ENCODE measurements at places on chromosomes 13 and 19.

DNA sequence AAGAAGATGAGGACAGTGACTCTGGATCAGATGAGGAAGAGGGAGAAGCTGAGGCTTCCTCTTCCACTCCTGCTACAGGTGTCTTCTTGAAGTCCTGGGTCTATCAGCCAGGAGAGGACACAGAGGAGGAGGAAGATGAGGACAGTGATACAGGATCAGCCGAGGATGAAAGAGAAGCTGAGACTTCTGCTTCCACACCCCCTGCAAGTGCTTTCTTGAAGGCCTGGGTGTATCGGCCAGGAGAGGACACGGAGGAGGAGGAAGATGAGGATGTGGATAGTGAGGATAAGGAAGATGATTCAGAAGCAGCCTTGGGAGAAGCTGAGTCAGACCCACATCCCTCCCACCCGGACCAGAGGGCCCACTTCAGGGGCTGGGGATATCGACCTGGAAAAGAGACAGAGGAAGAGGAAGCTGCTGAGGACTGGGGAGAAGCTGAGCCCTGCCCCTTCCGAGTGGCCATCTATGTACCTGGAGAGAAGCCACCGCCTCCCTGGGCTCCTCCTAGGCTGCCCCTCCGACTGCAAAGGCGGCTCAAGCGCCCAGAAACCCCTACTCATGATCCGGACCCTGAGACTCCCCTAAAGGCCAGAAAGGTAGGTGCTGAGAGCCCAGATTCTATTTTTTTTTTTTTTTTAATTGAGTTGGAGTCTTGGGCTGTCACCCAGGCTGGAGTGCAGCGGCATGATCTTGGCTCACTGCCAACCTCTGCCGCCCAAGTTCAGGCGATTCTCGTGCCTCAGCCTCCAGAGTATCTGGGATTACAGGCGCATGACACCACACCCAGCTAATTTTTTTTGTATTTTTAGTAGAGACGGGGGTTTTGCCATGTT is 2.3 kb downstream of the PPP1R15A start:
- DNase-seq, result no peak

DNA sequence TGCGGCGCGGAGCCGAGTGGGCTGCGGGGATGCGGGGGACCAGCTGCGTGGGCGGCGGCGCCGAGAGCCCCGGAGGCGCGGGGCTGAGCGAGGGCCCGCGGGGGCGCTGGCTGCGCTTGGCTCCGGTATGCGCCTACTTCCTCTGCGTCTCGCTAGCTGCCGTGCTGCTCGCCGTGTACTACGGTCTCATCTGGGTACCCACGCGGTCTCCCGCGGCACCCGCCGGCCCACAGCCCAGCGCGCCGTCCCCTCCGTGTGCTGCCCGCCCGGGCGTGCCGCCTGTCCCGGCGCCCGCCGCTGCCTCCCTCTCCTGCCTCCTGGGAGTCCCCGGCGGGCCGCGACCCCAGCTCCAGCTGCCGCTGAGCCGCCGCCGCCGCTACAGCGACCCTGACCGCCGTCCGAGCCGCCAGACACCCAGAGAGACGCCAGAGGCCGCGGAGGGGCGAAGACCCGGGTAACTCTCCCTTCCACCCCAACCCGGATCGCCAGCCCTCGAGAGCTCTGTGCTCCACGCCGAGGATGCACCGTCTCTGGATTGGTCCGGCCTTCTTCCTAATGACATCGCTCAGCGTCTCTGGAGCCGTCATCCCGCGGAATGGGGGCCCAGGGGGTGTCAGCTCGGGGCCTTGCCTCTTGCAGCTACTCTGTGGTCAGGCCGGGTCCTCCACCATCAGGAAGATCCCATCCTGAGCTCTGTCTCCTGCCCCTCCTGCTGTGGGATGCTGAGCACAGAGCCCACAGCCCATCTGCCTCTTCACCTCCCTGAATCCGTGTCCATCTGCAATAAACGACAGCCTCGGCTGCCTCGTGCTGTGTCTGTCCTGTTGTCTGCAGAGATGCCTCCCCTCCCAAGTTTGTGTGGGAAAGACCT is 441 bp downstream of the INAFM1 start:
- DNase-seq, result no peak

DNA sequence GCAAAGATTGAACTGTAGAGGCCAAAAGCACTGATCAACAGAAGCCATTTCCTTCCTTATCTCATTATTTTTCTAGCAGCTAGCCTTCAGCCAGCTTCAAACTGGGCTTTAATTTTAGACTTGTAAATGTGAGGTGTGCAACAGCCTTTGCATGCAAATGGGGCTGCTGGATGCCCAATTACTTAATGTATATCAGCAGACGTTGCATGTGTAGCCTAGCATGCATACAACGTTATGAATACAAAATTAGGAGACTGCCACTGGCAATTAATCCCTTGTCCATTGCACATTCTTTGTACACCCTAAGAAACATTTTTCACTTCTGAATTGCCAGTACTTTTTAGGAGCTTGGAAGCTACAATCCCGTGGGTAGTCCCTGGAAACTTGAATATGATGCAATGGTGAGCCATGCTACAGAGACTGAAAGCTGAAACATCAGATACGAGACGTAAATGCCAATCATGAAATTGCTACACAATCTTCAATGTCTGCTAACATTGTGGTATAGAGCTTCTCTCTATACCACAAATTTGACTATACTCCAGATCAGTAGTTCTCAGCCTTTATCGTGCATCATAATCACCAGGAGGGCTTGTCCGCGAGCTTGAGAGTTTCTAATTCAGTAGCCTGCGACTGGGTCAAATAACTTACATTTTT is 20.2 kb downstream of the EPSTI1 start:
- no peak for DNase-seq

GRCh38 chr19:47419030-47419783 is at the start of gene MEIS3:
Gene MEIS3 (minus strand): TSS chr19:47419527. CDS start chr19:47419081, 446 bp downstream.
- DNase-seq, result no peak

DNA sequence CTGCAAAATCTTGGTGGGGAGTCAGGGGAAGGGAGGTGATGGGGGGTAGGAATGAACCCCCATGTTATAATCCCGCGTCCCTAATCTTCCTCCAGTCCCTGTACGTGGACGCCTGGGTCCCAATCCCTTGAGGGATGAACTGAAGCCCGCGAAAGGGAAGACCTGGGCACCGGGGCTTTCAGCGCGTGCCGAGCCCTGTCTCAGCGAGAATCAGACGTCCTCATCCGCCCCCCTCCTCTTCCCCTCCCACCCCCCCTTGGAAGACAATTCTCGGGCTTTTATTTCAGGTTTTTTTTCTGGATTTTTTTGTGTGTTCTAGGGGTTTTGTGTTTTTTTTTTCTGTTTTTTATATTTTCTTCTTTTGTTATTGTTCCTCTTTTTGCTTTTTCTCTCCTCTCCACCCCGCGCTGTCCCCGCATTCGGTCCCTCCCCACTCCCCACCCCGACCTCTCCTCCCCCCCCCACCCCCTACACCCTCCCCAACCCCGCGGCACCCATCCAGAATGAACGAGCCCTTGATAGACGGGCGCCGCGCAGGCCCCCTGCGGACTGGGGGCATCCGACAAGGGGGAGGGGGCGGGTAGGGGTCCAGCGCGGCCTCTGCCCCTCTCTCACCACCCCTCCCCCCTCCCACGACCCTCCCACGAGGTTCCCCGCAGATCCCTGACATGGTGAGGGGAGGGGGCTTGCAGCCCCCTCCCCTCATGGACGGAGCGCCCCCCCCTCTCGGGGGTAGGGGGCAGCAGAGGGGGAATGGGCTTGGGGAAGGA is 10.3 kb downstream of the C19orf81 start:
- DNase-seq, result no peak

DNA sequence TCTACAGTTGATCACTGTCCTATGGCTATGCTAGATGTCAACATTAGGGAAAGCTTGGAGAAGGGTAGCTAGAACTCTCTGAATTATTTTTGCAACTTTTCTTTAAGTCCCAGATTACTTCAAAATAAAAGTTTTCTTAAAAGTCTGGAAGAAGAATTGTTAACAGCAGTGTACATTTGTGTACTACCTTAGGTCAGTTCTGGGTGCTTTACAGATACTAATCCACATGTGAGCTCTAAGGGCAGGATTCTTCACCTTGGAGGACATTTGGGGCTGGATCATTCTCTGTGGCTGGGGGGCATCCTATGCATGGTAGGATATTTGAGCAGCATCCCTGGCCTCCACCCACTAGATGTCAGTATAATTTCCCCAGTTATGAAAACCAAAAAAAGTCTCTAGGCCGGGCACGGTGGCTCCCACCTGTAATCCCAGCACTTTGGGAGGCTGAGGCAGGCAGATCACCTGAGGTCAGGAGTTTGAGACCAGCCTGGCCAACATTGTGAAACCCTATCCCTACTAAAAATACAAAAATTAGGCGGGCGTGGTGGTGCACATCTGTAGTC is 2.8 kb downstream of the BRME1 start:
- DNase-seq, result no peak

GRCh38 chr19:3440082-3440481 is 40.2 kb downstream of the SMIM24 start:
- DNase-seq, result peak; percentile 40

DNA sequence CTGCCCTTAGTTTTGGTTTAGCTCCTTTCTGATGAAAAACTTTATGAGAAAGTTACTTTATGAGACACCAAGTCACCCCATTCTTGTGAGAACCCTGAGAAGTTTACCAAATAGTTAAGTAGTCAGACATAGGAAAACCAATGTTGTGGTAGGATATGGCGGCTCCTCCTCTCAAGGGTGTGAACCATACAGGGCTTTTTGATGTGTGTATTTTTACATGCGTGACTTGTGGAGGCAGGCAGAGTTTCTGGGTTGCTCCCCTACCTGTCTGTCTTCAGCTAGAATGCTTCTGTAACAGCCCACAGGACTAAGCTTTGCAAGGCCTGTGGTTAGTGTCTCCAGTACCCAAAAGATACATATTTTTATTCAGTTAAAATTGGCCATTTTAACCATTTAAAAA is 18.3 kb downstream of the UBAC2 start:
- DNase-seq, result peak; percentile 39

DNA sequence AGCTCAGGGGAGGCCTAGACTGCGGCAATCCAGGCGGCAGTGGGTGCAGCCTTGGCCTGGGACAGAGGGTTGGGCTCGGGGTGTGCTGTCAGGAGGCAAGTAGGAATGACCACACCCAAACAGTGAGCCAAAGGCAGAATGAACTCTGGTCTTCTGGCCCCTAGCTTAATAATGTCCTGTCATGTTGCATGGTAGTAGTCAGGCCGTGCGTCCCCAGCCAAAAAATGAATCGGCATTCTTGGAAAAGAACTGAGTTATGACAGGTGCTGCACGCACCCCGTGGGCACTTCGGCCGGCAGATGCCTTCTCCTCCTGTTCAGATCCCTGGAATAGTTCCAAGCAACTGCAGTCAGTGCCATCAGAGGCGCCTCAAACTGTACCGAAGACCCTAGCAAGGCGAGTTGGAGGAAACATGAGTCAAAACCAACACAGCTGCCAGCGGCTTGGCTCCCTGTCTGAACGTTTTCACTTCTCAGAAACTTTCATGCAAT is 55.9 kb downstream of the ATP7B start:
- DNase-seq, result no peak

DNA sequence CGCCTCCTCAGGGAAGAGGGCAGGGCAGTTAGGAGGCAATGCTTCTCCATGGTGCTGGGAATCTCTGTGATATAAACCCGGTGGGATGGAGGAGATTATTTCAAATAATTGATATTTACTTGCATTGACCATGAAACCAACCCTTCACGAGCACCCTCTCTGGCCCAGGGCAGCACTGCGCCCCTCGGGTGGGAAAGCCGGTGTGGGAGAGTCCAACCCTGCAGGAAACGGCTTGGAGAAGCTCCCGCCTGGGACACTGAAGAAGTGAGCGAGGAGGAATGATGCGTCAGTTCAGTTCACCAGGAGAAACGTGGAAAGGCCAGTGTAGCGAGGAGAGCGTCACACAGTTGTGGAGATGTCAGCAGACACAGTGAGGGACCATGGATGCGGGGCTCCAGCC is 99.9 kb downstream of the COL4A2 start:
- DNase-seq, result no peak

DNA sequence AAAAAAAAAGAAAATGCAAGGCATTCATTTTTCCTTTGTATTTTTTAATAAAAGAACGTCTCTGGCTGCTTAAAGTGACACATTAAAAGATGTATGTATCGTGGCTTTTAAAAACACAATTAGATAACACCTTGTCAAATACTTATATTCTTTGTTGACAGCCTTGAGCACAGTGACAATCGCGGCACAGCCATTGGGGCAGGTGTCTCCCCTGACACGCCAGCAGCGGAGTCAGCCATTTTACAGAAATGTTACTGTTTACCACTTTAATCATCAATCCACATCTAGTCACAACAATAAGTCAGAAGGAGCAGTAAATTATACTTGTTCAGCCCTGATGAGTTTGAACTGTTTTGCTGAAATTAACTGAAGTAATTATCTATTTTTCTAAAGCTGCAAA is 224.1 kb downstream of the ZNF536 start:
- no peak for DNase-seq

- DNase-seq, result no peak
Measured at GRCh38 chr19:11612816-11613511, 15.7 kb downstream of the ZNF627 start.

DNA sequence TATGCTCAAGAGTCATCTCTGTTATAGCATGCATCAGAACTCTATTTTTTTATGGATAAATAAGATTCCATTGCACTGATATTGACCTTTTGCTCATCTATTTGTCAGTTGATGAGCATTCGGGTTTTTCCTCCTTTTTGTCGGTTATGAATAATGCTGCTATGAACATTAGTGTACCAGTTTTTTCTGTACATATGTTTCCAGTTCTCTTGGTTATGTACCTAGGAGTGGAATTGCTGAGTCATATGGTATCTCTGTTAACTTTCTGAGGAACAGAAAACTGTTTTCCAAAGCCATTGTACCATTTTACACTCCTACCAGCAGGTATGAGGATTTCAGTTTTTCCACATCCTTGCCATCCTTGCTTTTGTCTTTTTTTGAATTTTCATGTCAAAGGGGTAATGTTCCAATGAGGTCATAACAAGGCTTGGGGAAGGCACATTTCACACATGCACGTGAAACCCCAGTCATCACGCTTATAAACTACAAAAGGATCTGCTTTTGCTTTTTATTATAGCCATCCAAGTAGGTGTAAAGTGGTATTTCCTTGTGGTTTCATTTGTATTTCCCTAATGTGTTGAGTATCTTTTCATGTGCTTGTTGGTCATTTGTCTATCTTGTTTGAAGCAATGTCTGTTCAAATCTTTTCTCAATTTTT is 14.6 kb downstream of the KBTBD7 start:
- no peak for DNase-seq

DNA sequence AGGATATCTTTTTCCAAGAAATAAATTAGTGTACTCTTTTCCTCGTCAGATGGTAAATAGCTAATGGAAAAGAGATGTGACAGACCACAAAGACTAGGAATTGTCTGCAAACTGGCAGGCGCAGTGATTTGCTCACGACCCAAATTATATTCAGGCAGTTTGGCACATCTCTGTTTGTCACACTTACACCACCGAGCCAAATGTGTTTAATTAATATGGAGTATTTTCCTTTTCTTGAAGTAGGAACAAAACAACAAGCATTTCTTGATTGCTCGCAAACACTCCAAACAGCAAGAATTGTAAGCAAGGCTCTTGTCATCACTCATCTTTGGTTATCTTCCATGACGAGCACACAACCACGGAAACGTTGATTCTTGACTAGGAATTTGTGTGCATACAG is 884.2 kb downstream of the PCDH9 start:
- no peak for DNase-seq
